ENCODE measurements at places on chromosomes 7 and 10. TPM values are rescaled to one million over a fixed set of nuclear protein-coding genes. Genes with fewer than 3 reads are reported as not detected.

DNA sequence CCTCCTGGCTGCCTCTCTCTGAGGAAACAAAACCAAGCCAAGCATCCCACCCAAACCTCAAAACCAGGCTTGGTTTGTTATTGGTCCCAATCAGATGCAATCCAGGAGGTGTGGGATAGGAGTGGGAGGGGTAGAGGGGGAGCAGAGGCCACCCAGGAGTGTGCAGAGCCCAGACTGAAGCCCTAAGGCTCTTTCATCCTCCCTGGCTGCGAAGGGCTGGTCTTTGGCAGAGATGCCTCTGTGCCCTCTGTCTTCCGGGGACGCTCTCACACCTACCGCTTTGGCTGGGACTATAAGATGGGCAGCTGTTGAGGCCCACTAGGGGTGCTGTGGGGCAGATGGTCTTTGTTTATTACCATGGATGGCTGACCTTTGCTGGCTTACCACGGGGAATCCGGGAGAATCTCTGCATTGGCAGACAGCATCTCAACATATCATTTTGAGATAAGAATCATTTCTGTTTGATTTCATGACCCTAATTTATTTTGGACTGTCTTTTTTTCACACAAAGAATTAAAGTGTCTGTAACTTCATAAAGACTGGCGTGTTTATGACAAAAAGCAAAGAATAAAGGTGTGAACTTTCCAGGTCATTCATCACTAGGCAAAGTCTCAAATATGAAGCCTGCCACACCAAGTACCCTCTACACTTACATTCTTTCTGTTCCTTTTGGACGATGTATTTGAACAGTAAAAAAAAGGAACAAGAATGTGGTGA is 6.5 kb upstream of the DENND2A start:
- no peak overlapping the region for H3K27ac ChIP-seq
- H3K4me1 ChIP-seq, result peaks cover 6% of the 10 kb centered on the region
- peaks cover 6% of the 10 kb centered on the region for H3K27me3 ChIP-seq
- H3K36me3 ChIP-seq, result no peaks in the 10 kb centered on the region
- H3K4me3 ChIP-seq, result no peak overlapping the region

DNA2 gene
- 0.54 TPM for polyA plus RNA-seq

ARID5B gene
- 22.5 TPM for polyA plus RNA-seq

ABCF2 gene
- polyA plus RNA-seq, result 31.6 TPM

GRCh38 chr7:771234-772004 is 44.3 kb upstream of the PRKAR1B start:
- H3K27me3 ChIP-seq, result no peaks in the 10 kb centered on the region
- no peaks in the 10 kb centered on the region for H3K36me3 ChIP-seq

- H3K4me1 ChIP-seq, result no peaks in the 10 kb centered on the region
- no peak for DNase-seq
- H3K4me3 ChIP-seq, result no peak overlapping the region
- H3K27me3 ChIP-seq, result no peaks in the 10 kb centered on the region
- H3K36me3 ChIP-seq, result no peaks in the 10 kb centered on the region
- H3K27ac ChIP-seq, result no peak overlapping the region
Observed at GRCh38 chr10:3987143-3987974, 202.3 kb upstream of the KLF6 start.

GRCh38 chr10:79383974-79384606 is 36.8 kb downstream of the PPIF start:
- H3K4me3 ChIP-seq, result no peak overlapping the region
- H3K27ac ChIP-seq, result no peak overlapping the region
- H3K36me3 ChIP-seq, result no peaks in the 10 kb centered on the region
- H3K4me1 ChIP-seq, result no peaks in the 10 kb centered on the region

Measured in naive thymus-derived CD8-positive, alpha-beta T cell (primary cell).